ENCODE measurements at places on chromosomes 1 and 21. TPM values are rescaled to one million over a fixed set of nuclear protein-coding genes. Genes with fewer than 3 reads are reported as not detected.

The SHE gene
- polyA plus RNA-seq, result 10.7 TPM

The FAM151A gene
- 32.4 TPM for polyA plus RNA-seq

The SPOCD1 gene
- 0.24 TPM for polyA plus RNA-seq

The GPA33 gene
- 0.71 TPM for polyA plus RNA-seq

DNA sequence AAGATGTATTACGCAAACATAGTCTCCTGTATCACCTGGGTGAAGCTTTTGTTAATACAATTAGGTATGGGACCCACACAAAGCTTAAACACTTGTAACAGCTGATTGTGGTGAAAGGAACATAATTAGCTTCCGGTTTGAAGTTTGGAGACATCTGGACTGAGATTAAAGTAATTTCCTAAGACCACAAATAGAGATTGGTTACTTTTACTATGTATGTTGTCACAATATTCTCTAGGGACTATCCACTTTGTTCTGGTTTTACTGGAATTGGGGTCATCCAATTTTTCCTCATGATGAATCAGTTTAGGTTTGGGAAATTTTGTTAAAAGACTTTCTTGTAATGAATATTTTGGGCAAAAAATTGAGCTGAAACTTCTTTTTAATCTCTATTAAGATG is 71.8 kb upstream of the SAMSN1 start:
- no peak for DNase-seq
